ENCODE measurements at places on chromosomes 12 and 14.

DNA sequence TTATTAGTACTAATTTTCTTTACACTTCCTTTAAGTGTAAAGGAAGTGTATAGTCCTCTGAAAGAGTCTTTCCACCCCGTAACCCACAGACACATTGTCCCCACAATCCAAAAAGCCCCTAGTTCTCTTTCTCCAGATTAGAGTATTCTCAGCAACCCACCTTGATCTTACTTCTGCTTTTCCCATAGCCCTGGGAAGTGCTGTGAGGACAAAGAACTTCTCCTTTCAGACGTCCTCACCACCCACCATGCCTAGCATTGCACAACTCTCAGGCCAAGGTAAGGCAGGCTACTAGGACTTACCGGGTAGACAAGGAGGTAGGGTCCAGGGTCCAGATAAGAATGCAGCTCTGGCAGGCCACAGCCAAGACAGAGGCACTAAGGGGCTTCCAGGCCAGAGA lies 7.4 kb downstream of the AAAS start:
- DNase-seq: no peak

- peak; percentile 18 for DNase-seq
Observed at GRCh38 chr12:17992002-17992656, 97.9 kb downstream of the RERGL start.

DNA sequence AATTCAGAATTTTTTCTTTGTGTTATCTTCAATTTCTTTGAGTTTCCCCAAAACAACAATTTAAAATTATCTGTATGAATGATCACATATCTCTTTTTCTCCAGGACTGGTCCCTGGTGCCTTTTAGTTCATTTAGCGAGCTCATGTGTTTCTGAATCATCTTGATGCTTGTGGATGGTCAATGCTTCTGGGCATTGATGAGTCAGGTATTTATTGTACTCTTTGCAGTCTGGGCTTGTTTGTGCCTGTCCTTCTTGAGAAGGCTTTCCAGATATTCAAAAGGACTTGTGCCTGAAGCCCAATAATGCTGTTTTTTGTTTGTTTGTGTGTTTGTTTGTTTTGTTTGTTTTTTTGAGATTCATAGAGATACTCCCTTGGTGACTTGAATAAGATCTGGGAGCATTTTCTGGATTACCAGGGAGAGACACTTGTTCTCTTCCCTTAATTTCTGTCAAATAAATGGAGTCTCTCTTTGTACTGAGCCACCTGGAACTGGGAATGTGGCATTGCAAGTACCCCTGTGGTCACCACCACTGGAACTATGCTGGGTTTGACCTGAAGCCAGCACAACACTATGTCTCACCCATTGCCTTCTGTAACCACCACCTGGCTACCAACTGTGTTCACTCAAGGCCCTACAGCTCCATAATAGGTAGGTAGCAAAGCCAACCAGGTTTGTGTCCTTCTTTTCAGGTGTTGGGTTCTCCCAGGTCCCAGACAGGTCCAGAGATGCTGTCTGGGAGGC lies 56.3 kb downstream of the SLC6A15 start:
- no peak for DNase-seq

DNA sequence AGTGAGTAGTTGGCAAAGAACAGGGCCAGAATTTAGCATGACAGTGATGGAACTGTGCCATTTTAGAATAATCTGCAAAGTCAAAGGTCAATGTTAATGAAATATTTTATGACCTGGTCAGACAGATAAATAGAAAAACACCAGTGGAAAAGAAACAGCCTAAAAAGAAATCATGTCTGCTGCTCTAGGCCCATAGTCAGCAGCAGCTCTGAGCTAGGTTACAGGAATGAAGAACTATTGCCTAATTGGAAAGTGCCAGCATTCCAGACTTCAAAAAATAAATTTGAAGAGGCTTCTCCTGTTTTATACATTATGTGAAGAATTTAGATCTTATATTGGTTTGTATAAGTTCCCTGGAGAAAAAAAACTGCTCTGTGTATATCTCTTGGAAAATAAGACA lies 9.8 kb downstream of the NPC2 start:
- DNase-seq: no peak

DNA sequence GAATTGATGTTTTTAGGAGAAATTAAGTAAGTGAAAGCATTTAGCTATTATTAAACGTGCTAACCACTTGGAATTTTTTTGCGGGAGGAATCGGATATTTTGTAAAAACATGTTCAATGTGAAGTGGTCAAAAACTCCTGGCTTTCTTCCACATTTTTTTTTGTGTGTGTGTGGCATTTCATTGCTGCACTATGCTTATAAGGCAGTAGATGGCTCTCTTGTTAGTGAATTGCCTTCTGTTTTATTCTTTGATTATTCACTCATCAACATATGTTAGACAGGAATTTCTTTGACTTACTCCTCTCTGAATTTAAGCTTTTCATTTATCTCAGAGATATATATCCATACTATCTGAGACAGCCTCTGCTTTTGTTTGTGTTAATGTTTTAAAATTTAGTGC lies 71.3 kb downstream of the DERA start:
- DNase-seq: peak; percentile 46

All from H4 (cell line).